ENCODE measurements at places on chromosomes 12 and 14. TPM values are rescaled to one million over a fixed set of nuclear protein-coding genes. Genes with fewer than 3 reads are reported as not detected.

Gene SLC38A4
- total RNA-seq: 4.2 TPM

Gene P2RX2
- total RNA-seq: not detected

Gene LALBA
- not detected for total RNA-seq

Gene BRAP
- 22.8 TPM for total RNA-seq

Gene CELA1
- not detected for total RNA-seq

Gene VRTN
- not detected for total RNA-seq

Gene AQP5
- 0.09 TPM for total RNA-seq

Gene FAM222A
- under 0.01 TPM for total RNA-seq

Gene KRT74
- total RNA-seq: not detected

Gene GOLGA3
- 185 TPM for total RNA-seq

Gene ACTR10
- 40.7 TPM for total RNA-seq

Gene TMEM132C
- total RNA-seq: not detected

Gene SLC10A1
- not detected for total RNA-seq

Gene TAS2R50
- 2.4 TPM for total RNA-seq

Gene FOXN4
- total RNA-seq: not detected

Data from smooth muscle cell of bladder (primary cell).